ENCODE measurements at places on chromosomes 12 and 14. TPM values are rescaled to one million over a fixed set of nuclear protein-coding genes. Genes with fewer than 3 reads are reported as not detected.

GRCh38 chr14:83085725-83086124 is 1552.1 kb upstream of the SEL1L start:
- no peak for DNase-seq

- no peak for DNase-seq
Measured at GRCh38 chr12:72540811-72541210, 268.6 kb downstream of the TRHDE start.

The KCNMB4 gene
- 2.0 TPM for total RNA-seq

DNA sequence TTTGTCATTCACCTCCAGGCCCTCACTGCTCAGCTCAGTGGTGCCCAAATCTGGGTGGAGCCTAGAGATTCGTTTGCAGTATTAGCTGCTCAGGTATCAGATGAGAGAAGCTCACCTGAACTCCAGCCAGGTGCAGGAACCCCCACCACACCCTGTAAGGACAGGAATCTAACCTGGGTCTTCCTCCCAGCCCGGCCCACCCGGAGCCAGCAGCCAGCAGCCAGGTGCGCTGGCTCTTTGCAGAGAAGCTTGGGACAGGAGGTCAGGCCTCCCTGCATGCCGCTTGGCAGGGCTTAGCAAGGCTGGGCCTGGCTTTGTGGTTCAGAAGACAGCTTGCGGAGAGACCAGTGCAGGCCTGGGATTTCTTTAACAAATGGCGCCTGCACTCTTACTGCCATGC is 125.6 kb upstream of the MYL2 start:
- DNase-seq: no peak

GRCh38 chr14:26415618-26416123 is 182.2 kb downstream of the NOVA1 start:
- DNase-seq: no peak

- no peak for DNase-seq
Measured at GRCh38 chr12:131077931-131078391, 124.3 kb downstream of the ADGRD1 start.

The ADIPOR2 gene
- total RNA-seq: 28.1 TPM

GRCh38 chr14:64209444-64210131 is 84.6 kb downstream of the ESR2 start:
- DNase-seq: no peak

- no peak for DNase-seq
Measured at GRCh38 chr12:70721656-70722357, 84.6 kb upstream of the PTPRB start.

The DHH gene
- 0.07 TPM for total RNA-seq

DNA sequence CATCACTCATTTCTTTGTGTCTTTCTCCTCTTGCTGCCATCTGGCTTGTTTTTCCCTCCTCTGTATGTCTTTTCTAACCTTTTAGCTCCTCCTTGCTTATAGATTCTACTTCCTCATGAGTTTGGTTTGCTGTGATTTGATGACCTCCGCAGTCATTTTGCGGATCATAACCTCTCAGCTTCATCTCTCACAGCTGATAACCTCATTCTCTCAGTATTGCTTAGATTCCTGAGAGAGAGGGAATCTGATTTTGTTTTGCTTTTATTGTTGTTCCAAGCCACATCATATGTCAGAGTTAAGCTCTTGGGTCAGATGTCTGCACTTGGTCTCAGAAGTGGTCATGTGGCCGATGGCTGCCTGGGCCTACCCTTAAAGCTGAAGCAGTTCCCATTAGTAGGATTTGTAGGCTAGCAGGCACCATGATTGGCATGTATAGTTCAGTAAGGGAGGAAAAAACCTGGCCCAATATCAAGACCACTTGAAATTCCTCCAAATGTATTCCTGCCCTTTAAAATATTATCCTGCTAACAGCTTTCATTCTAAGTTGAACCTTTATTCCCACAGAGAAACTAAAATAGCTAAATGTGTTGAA is 13.5 kb downstream of the ZNF664 start:
- no peak for DNase-seq

The HCAR2 gene
- 0.17 TPM for total RNA-seq

The CMTM5 gene
- not detected for total RNA-seq

DNA sequence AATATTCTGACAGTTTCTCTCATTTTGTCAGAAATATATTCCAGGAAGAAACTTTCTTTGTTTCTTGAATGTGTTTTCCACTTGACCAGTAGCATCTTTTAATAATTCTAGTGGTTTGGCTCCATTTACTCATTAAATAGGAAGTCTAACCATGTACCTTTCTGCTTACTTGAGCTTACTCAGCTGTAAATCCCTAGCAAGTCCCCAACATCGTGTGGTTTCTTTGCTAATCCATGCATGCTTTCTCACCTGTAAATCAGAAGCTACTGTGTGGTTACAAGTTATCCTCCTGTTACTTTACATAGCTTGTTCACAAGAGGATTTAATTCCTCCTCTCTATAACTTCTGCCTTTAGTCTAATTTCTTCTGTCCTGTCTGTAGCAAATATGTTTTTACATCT is 227.7 kb downstream of the FSCB start:
- no peak for DNase-seq

- DNase-seq: no peak
Measured at GRCh38 chr12:12015073-12015685, 55.6 kb upstream of the BCL2L14 start.

All from NCI-H460 (cell line).